Cardiac atrium fibroblast (primary cell): ENCODE measurements at places on chromosomes 1 and 21. TPM values are rescaled to one million over a fixed set of nuclear protein-coding genes. Genes with fewer than 3 reads are reported as not detected.

SH3BGR gene
- total RNA-seq, result 3.6 and 5.3 TPM in 2 replicates

ACTA1 gene
- not detected in 2 replicates for total RNA-seq

CFAP45 gene
- total RNA-seq, result not detected in 2 replicates

AKR7A3 gene
- total RNA-seq, result 0.54 TPM in 1 of 2 replicates, not detected in the other

SLC1A7 gene
- 0.97 TPM in 1 of 2 replicates, not detected in the other for total RNA-seq

LRRN2 gene
- total RNA-seq, result under 0.01 TPM in 1 of 2 replicates, not detected in the other

BARHL2 gene
- not detected in 2 replicates for total RNA-seq

ALPL gene
- total RNA-seq, result 11.3 and 12.3 TPM in 2 replicates

SGIP1 gene
- 0.81 and 3.2 TPM in 2 replicates for total RNA-seq

OR2T35 gene
- not detected in 2 replicates for total RNA-seq

MSH4 gene
- under 0.01 TPM in 2 replicates for total RNA-seq

MSTO1 gene
- 12.2 and 12.5 TPM in 2 replicates for total RNA-seq

PTCH2 gene
- total RNA-seq, result 0.18 TPM in 1 of 2 replicates, not detected in the other

AXDND1 gene
- total RNA-seq, result not detected in 2 replicates

KDM1A gene
- 59.0 and 63.5 TPM in 2 replicates for total RNA-seq

AADACL4 gene
- total RNA-seq, result not detected in 2 replicates
